Activated CD4-positive, alpha-beta T cell treated with anti-CD3 and anti-CD28 coated beads, Interleukin-2, Interleukin-6, amounts not matched to agents 100 ng/mL and 50 ng/mL, durations not matched to agents 16 hours and 8 hours (primary cell): ENCODE measurements at places on chromosomes 13 and 19.

- DNase-seq: no peak
Observed at GRCh38 chr13:112062072-112062567, 4.8 kb upstream of the SOX1 start.

DNA sequence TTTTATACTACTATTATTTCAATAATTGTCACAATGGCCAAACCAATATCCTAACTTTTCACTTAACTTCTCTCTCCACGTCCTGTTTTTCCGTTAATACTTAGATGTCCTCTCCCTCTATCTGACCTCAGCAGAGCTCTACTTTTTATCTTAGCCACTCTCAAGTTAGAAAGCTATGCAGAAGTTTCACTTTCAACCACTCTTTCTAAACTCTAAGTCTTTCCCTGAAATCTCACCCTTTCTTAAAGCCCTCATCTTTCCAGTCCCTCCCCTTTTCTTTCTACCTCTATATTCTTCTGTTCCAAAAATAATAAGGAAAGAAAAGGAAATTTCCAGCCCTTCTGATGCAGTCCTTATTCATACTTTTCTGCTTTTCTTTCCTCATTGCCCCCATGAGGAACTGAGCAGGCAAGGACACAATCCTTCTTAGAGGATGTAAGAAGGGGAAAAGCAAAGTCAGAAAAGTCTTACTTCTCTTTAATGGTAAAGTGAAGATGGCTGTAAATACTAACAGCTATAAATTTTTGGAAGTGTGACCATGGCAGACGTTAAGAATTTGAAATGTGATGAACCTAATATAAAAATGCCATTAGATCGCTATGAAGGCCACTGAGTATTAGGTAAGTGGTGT, 23.0 kb downstream of the FAM216B start:
- peak; percentile 26 for DNase-seq

GRCh38 chr13:113405481-113406300, 41.8 kb upstream of the GRTP1 start:
- no peak for DNase-seq

DNA sequence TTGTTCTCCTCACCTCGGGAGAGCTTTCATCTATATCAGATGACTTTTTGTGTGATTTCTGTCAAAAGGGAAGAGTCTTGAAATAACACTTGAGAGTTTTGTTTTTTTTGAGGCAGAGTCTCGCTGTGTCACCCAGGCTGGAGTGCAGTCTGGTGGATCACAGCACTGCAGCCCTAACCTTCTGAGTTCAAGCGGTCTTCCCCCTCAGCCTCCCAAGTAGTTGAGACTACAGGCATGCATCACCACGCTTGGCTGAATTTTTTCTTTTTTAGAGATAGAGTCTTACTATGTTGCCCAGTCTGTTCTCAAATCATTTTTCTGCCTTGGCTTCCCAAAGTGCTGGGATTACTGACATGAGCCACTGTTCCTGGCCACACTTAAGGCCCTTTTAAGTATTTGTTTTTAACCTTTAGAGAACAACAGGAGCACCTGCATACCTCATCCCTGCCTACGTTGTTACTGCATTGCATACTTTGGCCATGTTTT, 11.4 kb downstream of the NDFIP2 start:
- peak; percentile 43 for DNase-seq

GRCh38 chr19:2429917-2430535, 2.6 kb upstream of the TIMM13 start:
- DNase-seq: no peak

- no peak for DNase-seq
Observed at GRCh38 chr13:39855236-39855635, 199.8 kb downstream of the COG6 start.

DNA sequence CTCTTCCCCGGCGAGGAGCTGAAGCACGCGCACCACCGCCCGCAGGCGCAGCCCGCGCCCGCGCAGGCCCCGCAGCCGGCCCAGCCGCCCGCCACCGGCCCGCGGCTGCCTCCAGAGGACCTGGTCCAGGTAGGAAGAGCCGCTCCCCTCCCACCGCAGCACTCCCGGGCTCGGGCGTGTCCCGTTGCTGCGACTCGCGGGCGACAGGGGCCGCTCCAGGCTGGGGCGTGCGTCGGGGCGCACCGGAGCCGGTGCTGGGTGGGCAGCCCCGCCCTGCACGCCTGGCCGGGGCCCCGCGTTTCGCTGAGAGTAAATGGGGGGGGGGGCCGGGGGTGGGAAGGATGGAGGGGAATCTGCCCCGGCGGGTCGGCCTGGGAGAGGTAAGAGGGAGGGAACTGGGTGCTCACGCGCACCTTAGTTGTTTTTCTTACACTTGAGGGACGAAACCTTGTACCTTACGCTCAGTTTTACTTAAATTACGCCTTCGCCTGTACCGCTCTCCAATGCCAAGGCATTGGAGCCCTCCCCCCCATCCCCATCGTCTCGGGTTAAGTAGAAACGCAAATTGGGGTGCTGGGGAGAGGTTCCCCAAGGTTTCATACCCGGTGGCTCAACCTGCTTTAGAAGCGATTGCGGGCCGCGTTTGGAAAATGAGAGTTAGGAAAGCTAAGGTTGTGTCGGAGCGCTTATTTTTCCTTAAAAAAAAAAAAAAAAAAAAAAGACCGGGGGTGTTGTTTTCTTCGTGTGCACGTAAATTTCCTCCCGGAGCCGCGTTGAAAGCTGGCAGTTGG, 850 bp downstream of the KLF5 start:
- peak; percentile 51 for DNase-seq

DNA sequence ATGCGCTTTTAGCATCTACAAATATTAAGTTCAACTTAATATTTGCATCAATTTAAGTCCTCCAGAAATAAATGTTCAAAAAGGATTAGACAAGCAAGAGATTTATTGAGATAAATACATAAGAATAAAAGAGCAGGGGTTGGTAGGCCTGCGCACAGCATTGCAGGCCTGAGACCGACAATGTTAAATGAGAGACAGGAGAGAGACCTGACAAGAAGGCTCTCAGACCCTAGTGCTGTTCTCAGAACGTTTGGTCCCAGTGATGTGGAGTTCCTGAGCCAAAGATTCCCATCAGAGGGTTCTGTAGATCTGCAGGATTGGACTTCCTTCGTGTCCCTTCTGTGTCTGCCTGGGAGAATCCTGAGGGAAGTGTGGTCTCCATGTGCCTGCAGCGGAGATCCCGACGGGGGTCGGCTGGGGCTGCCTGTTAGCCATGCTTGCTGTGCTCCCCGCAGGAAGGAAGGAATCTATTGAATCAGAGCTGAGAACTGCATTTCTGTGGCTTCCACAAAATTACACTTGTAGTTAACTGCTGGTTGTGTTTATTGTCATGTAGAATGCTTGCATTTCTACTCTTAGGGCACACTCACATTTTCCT, 369.9 kb upstream of the SLC10A2 start:
- DNase-seq: no peak

DNA sequence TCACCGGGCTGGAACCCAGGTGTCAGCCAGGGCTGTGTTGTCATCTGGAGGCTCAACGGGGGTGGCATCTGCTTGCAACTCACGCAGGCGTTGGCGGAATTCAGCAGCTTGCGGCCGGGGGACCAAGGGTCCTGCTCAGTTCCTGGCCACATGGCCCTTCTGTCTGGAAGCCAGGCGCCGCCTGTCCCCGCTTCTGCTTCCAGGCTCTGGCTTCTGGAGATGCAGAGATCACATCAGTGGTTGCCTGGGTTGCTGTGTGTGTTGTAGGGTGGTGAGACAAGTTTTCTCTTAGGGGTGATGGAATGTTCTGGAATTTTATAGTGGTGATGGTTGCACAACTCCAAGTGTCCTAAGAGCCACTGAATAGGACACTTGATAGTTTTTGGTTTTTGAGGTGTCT, 5.0 kb downstream of the ADAT3 start:
- no peak for DNase-seq

- no peak for DNase-seq
Observed at GRCh38 chr19:9839415-9839814, 4.3 kb downstream of the PIN1 start.

DNA sequence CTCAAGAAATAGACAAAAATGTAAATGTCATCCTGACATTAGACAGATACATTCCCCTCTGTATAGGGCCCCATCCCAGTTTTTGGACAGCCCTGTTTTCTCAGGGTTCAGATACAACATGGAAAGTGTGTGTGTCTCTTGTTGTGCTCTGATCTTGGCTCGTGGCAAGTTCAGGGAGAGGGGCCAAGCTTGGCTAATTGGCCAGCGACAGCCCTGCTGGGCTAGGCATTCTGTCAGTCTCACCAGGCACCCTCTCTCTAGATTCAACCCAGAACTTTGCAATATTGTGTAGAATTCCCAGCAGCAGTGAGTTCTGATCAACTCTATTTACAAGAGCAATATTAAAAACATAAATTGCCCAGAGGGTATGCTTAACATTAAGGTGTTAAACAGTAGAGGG, 30.1 kb downstream of the MTUS2 start:
- no peak for DNase-seq

DNA sequence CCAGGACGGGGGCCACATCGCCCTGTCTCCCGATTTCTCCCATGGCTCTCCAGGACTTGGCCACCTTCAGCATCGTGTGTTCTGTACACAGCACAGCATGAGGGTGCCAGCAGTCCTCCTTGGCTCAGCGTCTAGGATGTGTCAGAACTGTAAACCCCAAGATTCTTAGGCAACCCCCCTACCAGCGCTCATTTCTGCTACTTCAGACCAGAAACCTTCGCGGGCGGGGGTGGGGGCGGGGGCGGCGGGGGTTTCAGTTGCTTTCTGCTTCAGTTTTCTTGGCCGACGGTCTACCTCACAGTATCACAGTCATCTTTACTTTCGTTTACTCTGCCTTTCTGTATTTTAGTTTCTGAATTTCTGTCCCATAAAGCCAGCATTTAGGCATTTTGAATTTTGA, 82.4 kb downstream of the GGACT start:
- DNase-seq: peak; percentile 68

GRCh38 chr13:44726778-44727177, 150.6 kb upstream of the TSC22D1 start:
- DNase-seq: no peak

GRCh38 chr13:81275666-81276258, 934.8 kb upstream of the SPRY2 start:
- no peak for DNase-seq

- DNase-seq: no peak
Observed at GRCh38 chr13:59416561-59416960, 747.2 kb downstream of the DIAPH3 start.

DNA sequence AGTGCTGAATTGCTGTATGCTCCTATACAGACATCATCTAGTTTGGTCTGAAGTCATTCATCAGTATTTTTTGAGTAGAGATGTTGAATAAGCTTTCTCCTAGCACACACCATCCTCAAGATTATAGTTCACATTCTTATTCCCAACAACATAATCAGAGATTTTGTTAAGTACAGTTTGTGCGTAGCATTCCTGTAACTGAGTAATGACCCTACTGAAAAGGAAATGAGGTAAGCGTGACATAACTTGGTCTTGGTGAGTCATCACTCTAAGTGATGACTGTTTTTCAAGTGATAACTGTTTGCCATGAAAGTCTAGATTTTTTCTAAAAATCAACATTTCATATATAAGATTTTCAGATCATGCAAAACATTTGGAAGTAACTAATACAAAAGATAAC, 18.5 kb upstream of the FAM216B start:
- DNase-seq: peak; percentile 13

DNA sequence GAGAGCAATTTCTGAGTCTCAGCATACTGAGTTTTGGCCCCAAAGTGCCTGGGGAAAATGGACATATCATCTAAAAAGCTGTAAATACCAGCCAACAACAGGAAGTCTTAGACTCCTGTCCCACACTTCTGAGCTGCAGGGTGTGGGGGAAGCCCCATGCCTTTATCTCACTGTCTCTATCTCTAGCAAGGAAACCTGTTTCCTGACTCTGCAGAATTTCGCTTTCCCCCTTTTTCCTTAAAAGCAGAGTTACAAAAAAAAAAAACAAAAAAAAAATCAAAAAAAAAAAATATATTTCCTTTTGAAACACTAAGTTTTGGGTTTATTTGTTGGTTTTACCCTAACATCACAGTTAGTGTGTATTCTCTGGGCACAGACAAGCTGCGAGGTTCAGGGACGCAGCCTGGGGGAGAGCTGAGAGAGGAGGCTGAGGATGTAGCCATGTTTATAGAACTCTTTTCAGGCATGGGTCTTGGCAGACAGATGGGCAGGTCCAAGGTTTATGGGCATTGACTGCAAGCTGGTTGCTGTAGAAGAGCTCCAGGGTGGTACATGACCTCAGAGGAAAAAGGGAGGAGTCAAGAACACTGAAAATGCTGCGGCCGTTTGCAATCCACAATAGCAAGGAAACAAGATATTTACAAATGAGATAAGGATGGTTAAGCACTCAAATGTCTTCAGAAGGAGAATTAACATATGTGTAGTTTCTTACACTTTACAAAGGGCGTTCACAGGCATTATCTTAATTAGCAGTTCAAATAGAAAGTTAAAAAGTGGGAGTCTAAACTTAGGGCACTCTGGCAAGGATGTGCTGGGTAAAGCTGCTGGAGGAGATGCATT, 4.9 kb downstream of the MBNL2 start:
- DNase-seq: peak; percentile 74

- peak; percentile 47 for DNase-seq
Observed at GRCh38 chr19:17775245-17775927, 19.6 kb upstream of the B3GNT3 start.

DNA sequence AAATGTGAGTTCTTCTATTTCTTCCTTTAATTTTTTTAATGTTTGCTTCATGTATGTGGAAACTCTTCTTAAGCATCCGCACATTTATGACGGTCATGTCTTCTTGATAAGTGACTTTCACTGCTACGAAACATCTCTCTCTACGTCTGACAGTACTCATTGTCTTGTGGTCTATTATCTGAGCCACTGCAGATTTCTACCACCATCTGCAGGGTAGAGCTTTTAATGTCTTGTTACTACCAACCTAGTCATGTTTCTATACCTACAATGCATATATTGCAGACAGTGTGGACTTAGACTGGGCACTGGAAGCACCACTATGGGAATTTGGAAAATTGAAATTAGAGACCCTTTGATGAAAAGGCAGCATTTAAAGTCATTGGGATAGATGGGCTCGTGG, 75.4 kb upstream of the ARHGEF7 start:
- DNase-seq: no peak

DNA sequence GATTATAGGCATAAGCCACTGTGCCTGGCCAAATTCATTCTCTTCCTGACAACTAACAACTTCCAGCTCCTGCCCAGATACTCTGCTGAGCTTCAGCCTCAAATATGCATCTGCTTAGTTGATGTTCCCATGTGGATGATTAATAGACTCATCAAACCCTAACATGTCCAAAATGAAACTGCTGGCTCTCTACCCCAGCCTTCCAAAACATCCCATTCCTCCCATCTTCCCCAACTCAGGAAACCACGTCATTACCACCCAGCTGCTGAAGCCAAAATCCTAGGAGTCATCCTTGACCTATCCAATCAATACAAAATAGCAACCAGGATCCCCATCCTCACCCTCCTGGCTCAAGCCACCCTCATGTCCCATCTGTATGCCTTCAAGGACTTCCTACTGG, 20.9 kb downstream of the POU2F2 start:
- no peak for DNase-seq

DNA sequence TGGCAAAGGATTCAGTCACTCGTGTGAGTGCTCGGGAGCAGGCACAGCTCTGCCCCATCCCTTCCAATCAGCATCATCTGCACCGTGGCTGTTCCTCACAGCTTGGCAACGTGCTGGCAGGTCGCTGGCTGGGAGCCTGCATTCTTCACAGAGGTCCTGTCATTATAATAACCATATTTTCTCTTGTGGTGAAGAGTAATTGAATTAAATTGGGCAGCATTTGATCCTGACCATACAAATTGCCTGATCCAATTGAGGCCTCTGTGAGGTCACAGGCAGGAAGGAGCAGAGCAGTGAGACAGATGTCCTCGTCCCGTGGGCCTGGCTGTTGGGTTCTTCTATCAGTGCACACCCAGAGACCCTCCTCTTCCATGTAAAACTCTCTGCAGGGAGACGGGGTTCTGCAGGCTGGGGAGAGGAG, 407.8 kb downstream of the COG6 start:
- no peak for DNase-seq
